ENCODE measurements at places on chromosomes 2 and 18.

DNA sequence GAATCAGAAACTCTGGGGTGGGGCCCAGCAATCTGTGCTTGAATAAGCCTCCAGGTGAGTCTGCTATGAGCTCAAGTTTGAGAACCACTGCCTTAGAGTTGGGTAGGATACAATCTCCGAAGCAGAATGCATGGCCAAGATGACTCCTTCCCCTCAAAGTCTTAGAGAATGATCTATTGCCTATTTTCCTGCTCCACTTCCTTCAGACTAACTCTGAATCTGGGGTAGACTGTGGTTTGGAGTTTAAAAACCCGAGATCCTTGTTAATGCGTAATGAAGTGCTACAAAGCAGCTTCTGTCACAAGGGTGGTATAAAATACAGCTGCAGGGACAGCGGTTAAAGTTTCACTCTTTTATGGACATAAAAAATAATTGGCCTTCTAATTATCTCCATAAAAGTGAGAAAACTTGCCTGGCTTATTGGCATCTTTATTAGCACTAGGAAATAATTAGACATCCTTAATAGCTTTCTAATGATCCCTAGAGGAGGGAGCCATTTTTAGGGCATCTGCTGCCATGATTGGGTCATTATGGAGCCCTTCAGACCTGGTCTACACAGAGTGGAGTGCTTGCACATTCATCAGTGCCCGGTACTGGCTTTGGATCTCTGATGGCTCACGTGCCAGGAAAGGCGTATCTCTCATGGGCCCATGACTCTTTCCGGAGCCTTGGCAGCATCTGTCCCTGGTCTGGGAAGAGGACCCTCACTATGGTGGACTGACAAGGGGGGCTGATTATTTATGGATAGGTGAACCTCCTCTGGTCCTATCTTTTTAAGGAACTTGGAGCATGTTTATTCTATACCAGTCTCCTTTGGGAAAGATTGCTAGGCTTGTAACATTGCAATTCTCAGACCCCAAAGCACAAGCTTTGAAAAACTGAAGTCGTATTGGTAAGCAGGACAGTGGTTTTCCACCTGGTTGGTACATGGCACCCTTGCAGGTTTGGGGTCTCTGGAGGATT, 28.2 kb downstream of the SIX2 start:
- no peak for DNase-seq

DNA sequence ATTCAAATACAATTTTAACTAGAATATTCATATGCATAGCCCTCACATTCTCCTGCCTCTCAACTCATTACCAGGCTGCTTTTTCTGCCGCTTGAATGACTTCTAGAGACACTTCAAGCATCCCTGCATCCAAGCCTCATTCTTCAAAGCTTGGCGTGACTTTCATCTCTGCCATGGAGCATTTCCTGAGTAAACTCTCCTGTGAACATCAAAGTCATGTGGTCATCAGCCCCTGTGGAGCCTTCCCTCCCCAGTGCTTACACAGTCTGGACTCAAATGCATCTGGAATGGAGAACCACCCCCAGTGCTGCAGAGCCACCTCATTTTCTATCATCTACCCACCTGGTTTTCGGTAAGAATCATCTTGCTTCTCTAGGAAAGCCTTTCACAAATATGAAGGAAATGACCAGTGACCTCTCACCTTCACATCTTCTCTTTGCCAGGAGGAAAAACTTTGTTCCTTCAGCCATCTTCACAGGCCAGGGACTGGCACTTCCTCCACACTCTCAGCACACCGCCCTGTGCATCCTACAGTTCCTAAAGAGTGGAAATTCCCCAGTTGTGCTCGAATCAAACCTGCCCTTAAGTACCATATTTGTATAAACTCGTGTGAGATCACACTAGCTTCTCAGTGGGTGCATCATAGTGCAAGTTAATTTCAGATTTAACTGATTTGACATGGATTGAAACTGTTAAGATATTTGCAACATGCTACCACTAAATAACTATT, 116.4 kb downstream of the COL6A3 start:
- DNase-seq = no peak

DNA sequence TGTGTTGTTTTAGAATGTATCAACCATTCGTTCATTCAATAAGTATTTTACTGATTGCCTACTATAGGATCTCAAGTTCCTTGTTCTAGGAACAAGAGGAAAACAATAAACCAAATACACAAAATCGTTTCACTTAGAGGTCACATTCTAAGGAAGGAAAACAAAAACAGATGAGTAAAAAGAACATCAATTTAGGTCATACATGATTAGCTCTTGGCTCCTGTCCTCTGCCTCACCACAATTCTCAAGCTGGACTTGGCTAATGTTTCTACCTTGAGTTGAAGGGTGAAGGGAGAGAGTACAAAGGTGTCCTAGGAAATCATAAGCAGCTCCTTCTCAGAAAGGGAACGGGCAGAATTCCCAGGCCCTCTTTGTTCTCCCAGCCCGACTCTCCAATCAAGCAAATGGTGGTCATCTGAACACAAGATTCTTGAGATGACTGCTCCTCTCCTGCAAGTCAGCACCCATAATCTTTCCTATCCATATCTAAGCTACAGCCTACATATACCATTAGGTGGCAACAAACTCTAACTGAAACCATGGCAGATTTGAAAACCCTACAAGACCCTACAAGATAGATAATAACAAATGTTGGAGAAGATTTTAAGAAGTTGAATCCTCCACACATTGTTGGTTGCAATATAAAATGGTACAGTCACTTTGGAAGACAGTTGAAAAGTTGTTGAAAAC, 76.0 kb downstream of the CBLN2 start:
- DNase-seq = no peak

GRCh38 chr18:40949114-40949950, 1005.7 kb upstream of the PIK3C3 start:
- DNase-seq = no peak

GRCh38 chr2:149800624-149801542, 213.3 kb upstream of the MMADHC start:
- no peak for DNase-seq

- DNase-seq = no peak
Observed at GRCh38 chr2:143674051-143674450, 544.8 kb downstream of the ARHGAP15 start.

DNA sequence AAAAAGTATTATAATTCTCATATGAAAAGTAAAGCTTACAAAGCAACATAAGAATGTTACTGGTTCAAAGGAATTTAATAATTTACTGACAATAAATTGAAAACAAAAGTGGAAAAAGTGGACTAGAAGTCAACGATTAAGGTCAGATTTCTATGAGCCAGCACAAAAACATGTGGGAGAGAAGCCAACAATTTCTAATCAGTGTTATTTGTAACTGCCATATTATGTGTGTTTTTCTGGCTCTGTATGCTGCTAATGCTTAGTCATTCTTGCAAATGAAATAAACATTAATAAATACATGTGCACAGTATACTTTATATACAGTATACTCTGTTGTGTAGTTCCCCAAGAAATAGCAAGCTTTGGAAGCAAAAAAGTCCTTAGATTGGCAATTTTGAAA, 301.3 kb upstream of the RGPD4 start:
- no peak for DNase-seq

DNA sequence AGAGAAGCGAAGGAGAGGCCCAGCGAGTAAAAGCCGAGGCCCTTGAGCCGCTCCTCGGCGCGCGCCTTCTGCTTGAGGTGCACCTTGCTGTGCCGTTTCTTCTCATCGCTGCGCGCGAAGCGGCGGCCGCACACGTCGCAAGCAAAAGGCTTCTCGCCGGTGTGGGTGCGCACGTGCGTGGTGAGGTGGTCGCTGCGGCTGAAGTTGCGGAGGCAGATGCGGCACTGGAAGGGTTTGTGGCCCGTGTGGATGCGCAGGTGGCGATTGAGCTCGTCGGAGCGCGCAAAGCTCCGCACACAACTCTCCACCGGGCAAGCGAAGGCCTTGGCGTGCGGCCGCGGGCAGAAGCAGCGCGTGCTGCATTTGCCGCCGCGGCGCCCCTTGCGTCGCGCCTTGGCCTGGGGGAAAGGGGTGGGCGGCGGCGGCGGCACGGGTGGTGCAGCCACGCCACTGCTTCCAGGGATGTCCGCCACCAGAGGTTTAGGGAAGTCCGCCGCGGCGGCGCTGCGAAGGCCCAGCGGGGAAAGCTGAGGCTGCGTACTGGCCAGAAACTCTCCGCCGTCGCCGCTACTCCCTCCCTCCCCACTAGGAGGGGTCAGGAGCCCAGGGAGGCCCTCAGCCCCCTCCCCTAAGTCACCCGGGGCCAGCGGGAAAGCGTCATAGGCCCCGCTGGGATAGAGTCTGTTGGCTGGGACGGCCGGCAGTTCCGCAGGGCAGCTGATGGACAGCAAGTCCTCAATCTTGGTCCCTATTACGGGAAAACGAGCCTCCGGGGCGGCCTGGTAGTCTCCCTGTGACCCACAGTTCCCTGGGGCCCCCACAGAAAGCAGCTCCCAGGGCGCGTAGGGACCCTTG, 1.7 kb downstream of the EGR4 start:
- DNase-seq = no peak

GRCh38 chr2:47303341-47304148, 99.4 kb upstream of the MSH2 start:
- DNase-seq = no peak

DNA sequence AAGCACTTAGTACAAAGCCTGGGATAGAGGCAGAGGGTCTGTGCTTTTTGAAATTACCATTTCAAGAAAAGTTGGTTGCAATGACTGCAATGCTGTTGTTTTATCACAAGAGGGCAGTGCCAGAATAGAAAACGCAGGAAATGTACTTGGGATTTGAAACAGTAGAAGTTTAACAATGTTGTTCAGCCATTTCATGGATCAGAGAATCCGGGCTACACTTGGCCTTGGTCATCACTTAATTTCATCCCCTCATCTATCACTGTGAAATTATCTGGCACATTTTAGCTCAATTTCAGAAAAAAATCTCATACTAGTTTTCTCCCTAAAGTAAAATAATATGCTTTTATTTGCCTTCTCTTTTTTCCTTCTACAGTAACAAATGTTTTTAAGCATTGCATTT, 70.8 kb downstream of the RAPGEF4 start:
- DNase-seq = no peak

DNA sequence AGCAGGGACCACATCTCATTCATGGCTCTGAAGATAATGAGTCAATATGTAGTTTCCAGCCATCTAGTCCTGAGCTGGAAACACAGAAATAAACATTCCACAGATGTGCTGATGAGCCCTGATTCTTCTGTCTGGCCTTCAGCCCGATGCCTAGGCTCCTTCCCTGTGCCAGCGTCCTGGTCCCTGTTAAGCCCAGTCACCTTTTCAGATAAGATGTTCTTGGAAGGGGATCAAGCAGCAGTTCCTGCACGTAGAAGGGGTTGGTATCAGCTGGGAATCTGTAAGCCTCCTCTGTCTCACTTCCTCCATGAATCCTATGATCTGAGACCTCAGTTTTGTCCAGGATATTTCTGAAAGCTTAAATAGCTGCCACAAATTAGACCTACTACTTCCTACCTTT, 149.3 kb downstream of the TTC32 start:
- DNase-seq = no peak

DNA sequence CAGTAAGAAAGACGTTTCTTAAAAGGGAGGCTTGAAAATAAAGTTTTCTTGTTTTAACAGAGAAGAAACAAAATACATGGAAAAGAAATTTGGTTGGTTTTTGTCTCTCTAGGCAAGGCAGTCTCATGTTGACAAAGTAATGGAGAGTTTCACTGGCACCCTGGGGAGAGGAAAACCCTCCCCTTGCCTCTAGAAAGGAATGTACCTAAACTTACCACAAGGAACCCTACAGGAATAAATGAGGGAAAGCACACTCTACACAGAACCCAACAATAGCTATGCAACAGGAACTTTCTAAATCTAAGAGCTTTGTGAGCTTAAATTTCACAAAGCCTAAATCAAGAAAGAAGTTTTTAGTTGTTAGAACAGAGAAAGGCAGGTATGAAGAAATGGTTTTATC, 37.0 kb downstream of the FIGN start:
- no peak for DNase-seq

- DNase-seq = no peak
Observed at GRCh38 chr2:236167297-236168109, 683 bp downstream of the GBX2 start.

DNA sequence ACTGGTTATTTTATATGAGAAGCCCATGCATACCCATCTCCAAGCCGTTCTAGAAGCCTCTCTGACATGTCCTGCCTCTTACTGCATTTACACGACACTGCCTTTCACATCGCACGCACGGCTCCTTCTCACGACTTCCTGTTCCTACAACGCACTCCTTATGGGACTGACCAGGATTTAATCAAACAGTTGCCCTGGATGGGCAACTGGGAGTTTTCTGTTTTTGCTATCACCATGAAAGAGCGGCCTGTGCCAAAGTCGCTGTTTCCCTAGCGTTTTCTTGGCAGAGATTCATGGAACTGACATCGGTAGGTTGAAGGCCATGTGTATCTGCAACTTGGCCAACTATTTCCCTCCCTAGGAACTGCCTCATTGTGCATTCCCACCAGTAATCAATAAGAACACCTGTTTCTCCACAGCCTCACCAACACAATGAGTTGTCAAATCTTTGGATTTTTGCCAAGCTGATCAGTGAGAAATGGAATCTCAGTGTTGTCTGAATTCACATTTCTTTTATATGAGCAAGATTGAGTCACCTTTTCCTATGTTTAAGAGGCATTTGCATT, 97.2 kb upstream of the OTOS start:
- no peak for DNase-seq

DNA sequence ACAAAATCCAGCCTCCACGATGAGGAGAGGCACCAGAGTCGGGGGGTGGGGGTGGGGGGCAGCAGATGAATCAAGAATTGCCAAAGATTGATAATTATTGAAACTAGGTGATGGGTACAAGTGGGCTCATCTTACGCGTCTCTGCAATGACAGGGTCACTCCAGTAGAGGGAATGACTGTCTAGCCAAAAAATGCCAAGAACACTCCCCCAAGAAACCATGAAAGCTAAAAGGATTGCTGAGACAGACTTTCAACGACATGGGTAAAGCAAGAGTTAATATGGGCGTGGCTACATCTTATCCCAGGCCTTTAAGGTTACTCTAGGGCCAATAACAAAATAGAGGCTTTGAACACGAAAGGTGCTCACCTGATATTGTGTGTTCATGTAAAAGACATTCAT, 86.5 kb downstream of the STK39 start:
- DNase-seq = no peak

DNA sequence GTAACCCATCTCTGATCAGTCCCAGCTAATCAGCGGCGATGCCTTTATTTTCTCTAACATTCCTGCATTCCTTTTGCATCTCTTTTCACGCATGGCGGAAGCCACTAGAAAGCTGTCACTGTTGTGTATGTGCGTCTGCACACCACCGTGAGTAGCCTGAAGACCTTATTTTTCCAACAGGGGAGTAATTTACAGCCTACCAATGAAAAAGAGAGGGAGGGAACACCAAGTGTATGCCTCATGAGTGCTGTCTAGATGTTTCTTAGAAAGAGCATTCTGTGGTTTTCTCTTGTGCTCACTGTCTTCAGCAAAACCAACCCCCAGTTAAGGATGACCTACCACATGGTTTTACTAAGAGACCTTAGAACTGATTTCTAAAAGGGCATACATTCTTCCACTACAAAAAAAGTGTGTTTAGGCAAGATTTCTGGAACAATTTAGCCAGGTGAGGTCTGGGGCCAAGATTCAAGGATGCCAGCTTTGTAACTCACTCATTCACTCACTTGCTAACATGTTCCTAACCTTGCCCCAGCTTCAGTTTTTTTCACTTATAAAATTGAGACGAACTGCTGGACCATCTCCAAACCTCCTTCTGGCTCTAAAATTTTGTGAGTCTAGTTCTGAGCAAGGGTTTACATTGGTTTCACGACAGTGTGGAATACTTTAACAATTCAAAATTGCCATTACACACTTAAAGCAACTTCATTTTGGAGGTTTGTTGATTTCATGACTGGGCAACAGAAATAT, 51.4 kb downstream of the BCL2 start:
- no peak for DNase-seq

All from left lung (tissue), 14 donors.